ENCODE measurements at places on chromosomes 4 and X.

GRCh38 chr4:8754634-8755589, 116.7 kb downstream of the HMX1 start:
- DNase-seq = no peak

- DNase-seq = no peak
Measured at GRCh38 chr4:129747756-129748155, 651.8 kb downstream of the C4orf33 start.

GRCh38 chrX:134957836-134958235, 33.0 kb upstream of the SMIM10 start:
- DNase-seq = no peak

GRCh38 chr4:109094056-109094455, 208.4 kb downstream of the COL25A1 start:
- DNase-seq = no peak

GRCh38 chrX:723781-724180, 93.2 kb downstream of the SHOX start:
- no peak for DNase-seq

DNA sequence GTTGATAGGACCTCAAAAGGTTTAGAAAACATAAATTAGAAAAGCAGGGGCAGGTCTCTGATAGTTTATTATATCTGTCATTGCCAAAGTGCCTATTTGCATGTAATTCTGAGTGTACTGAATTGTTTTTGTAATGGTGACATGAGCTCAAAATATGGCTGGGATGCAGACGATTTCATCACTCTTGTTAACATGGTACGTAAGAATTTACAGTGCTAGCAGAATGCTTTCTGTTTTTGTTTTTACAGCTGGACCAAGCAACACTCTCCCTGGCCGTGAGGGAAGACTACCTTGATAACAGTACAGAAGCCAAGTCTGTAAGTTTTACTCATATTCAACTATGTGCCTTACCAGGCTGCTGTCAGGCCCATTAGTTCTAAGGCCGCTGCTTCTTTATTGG, 58.1 kb downstream of the PHEX start:
- no peak for DNase-seq

GRCh38 chr4:74543231-74543781, 98.4 kb downstream of the AREG start:
- DNase-seq = no peak

DNA sequence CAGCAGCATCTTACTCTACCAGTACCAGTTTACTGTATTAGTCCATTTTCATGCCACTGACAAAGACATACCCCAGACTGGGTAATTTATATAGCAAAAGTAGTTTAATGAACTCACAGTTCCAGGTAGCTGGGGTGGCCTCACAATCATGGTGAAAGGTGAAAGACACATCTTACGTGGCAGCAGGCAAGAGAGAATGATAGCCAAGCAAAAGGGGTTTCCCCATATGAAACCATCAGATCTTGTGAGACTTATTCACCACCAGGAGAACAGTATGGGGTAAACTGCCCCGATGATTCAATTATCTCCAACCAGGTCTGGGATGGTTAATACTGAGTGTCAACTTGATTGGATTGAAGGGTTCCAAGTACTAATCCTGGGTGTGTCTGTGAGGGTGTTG, 69.3 kb downstream of the YIPF6 start:
- no peak for DNase-seq

GRCh38 chr4:22496165-22496813, 19.6 kb downstream of the ADGRA3 start:
- no peak for DNase-seq

DNA sequence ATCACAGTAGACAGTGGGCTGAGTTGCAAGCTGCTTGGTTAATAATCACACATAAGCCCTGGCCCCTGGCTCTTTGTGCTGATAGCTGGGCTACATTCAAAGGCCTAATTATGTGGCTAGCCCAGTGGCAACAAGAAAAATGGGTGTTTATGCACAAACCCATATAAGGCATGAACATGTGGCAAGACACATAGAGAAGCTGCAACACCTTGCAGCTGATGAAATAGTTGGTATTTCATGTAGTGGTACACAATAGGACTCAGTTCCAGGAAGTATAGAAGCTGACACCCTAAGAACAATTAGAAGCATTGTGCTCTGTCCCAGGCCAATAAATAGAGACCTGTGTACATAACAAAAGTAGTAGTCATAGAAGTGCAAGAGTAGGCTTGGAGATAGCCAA, 14.6 kb upstream of the ZNF630 start:
- no peak for DNase-seq

DNA sequence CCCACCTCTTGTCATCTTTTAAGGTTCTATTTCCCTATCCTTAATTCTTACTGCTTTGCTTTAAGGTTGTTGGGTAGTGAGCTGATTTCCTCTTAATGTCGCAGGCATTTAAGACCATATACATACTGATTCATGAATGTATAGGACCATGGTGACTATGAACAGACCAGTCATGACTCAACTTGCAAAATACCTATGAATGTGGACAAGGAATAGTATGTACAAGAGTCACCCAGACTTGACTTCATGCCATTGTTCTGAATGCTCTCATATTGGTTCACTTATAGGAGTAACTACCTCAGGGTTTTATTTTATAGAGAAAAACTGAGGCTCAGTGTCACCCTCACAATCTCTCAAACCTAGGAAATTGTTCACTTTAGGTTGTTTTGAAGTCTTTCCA, 44.3 kb downstream of the CCNG2 start:
- no peak for DNase-seq

GRCh38 chr4:12207396-12207795, 778.7 kb upstream of the HS3ST1 start:
- no peak for DNase-seq

DNA sequence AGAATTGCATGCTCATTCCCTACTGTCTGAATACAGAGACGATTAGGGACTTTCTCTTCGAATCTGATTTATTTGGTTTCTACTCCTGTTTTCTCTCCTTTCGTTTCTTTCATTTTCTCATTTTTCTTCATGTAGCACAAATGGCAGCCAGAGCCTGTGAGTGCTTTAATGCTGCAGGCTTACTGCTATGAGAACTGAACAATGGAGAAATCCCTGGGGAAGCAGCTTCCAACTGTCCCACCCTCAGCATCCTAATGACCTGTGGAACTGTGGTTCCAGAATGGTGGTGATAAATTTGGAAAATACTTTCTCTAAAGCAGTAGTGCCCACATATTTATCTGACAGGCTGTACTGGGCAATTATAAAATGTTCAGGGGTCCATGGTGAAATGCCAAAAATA, 930.4 kb downstream of the DMD start:
- DNase-seq = no peak

DNA sequence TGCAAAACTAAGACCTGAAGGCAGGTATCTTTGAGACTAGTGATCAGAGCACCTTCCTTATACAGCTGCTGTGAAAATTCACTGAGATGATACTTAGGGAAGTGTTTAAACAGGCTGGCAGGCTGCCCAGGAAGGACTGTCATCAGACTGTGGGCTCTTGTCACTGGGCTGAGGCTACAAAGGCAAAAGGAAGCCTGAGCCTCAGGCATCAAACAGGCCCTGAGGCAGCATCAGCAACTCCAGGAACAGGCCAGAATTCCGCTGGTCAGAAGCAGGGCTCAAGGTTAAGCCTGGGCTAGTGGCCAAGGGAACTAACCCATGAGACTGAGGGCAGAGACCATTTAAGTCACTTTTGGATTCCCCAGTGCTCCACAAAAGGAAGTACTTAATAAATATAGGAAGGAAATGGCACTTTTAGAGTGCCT, 12.8 kb downstream of the PJA1 start:
- no peak for DNase-seq

DNA sequence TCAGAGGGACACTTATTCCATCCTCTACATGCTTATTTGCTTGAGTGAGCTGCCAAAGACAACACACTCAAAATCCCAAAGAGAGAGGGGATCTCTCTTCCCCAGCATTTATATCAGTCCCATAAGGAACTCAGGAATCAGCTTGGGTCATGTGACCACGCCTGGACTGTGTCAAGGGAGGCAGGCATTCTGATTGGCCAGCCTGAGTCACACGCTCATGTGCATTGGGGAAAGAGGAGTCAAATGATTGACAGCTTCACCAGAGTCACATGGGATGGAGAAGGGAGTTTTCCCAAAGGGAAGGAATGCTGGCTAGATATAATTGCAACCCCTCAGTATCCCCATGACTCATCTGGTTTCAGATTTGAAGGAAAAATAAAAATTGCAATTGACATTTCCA, 49.0 kb downstream of the RWDD4 start:
- no peak for DNase-seq

GRCh38 chrX:103730796-103731493, 20.2 kb downstream of the TMEM31 start:
- DNase-seq = peak; percentile 20

- DNase-seq = no peak
Measured at GRCh38 chrX:34631479-34632220, 25.4 kb downstream of the TMEM47 start.

- DNase-seq = peak; percentile 29
Measured at GRCh38 chr4:174714393-174715211, 114.4 kb downstream of the GLRA3 start.

- DNase-seq = no peak
Measured at GRCh38 chr4:77355731-77356130, 198.7 kb downstream of the CCNG2 start.

DNA sequence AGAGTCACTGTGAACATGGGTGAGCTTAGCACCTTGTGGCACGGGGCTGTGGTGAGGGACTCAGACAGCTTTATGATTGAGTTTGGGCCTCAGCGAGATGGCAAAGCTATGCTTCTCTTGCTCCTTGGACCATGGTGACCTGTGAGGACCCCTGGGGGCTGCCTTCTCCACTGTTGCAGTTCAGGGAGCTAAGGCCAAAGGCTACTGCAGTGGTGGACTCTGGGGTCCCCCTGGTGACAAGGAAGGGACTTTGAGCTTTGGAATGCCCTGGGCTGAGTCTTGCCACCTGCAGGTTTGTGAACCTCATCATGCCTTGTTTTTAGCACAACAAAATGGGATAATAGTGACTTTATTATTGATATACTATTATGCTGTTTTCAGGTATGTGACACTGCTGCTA, 36.5 kb downstream of the TBL1X start:
- no peak for DNase-seq

DNA sequence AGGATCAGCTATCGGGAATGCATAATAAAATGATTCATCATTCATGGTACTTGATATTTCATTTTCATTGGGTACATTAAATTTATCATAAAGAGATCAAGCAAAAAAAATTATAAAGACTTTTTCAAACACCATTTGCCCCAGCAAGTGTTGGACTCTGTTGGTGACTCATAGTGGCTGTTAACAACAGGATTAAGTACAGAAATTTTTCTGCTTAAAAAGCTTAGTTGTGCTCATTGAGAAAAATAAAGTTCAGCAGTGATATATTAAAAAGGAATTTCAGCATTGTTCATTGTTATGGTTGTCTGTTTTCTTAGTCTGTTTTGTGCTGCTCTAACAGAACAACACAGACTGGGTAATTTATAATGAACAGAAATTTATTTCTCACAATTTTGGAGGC, 86.2 kb upstream of the PCDH10 start:
- DNase-seq = no peak

DNA sequence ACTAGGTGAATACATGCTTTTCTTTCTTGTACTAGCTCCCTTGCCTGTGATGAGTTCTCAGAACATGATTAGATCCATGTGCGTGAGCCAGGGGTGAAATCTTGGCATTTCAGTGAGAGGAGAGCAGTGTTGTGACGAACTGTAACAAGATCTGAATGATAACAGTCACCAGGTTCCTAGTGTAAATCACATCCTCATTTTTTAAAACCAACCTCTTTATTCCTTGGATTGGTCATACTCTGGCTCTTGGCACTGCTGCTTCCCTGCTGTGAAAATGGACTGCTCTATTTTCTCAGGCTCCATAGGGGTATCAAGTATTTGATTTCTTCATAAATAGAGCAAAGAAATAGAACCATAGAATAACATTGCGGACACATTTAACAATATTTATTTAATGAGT, 206.3 kb downstream of the SLC4A4 start:
- no peak for DNase-seq

DNA sequence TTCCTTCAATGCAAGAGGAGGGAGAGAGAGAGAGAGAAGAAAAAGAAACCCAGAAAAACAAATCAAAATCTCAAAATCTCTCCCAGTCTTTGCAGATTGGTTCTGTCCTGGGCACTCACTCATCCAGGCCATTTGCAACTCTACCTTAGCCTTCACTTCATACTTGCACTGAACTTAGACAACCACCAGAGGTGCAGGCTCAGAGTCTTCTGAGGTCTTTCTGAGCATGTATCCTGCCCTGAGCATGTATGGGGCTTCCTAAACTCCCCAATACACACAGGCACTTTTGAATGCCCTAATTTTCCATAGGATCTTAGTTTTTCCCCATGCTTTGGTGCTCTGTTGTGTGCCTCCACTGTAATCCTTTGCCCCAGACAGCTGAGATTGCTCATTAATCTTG, 2.9 kb downstream of the CFI start:
- no peak for DNase-seq

DNA sequence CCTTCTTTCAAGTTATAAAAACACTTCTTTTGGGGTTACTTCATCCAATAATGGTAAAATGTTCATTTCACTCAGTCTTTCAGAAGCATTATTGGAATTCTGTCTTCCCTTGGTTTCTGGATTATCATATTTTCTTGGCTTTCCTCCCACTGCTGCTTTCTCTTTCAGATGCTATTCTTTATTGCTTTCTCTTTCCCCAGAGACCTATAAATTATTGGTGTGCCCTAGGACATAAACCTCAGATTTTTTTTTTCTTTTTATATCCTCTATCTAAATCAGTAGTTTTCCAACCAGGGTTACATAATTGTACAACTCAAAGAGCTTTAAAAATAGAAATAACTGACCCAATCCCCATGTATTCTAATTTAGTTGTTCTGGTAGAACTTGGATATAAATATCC, 1005.5 kb downstream of the ARAP2 start:
- no peak for DNase-seq

DNA sequence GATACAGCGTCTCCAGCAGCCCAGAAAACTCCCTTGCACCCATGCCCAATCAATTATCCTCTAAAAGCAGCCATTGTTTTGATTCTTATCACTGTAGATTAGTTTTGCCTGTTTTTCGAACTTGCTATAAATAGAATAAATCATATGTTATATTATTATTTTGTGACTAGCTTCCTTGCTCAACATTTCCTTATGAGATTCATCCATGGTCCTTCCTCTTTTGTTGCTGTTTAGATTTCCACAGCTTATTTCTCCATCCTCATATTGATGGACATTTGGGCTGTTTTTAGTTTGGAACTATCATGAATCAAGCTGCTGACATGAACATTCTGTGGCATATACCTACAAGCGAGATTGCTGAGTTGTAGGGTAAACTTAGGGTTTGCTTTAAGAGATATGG, 595.3 kb downstream of the BCOR start:
- no peak for DNase-seq

- peak; percentile 37 for DNase-seq
Measured at GRCh38 chr4:52376132-52376704, 282.9 kb downstream of the USP46 start.

All from glomerular endothelial cell (primary cell).